Activated naive CD8-positive, alpha-beta T cell treated with anti-CD3 and anti-CD28 coated beads, Interleukin-2, amount 50 U/mL, for 16 hours (primary cell): ENCODE measurements at places on chromosomes 5 and 9.

- no peak for DNase-seq
Observed at GRCh38 chr5:150661086-150661485, at the start of gene MYOZ3. TSS of gene MYOZ3 (plus strand) at chr5:150661251. CDS start at chr5:150662942, 1,691 bp downstream.

DNA sequence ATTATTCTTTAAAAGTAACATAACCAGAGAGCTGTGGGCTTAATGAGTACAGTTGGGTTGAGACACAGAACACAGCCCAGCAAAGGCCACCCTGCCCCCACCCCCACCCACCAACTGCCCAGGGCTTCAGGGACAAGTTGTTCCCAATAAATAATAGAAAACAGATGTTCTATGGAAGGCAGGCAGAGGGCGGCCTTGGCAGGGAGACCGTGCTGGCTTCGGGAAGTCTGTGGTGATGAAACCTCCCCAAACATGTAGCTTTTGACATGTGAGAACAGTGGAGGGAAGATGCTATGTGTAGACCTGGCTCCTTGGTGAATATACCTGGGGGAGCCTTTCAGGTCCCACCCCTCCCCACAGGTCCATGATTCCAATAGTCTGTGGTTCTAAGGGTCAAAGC is 10.0 kb downstream of the TRAF1 start:
- no peak for DNase-seq

DNA sequence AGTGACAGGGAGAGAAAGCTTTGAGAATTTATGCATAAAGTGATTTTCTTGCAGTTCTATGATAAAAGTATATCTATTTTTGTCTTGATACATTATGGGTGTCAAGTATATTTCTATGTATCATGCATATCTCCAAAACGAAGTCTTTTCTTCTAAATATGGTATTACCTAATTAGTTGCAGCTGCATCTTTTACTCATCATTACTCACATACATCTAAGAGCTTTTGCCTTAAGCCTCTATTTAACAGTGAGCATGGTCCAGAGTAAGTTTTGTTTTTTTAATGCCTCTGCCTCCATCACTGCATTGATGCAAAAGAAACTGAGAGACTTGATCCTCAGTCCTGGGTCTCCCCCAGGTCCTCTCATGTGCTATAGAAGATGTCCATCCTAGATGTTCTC is 40.0 kb upstream of the SMC5 start:
- DNase-seq, result no peak

GRCh38 chr5:13244151-13244550 is 700.3 kb downstream of the DNAH5 start:
- DNase-seq, result no peak

GRCh38 chr9:111274737-111275136 is 55.3 kb downstream of the OR2K2 start:
- no peak for DNase-seq

GRCh38 chr5:150051657-150052195 is 34.6 kb downstream of the CSF1R start:
- DNase-seq, result no peak

GRCh38 chr9:38380872-38381534 is 11.5 kb upstream of the ALDH1B1 start:
- no peak for DNase-seq

- DNase-seq, result no peak
Observed at GRCh38 chr5:3509290-3509689, 86.3 kb upstream of the IRX1 start.

DNA sequence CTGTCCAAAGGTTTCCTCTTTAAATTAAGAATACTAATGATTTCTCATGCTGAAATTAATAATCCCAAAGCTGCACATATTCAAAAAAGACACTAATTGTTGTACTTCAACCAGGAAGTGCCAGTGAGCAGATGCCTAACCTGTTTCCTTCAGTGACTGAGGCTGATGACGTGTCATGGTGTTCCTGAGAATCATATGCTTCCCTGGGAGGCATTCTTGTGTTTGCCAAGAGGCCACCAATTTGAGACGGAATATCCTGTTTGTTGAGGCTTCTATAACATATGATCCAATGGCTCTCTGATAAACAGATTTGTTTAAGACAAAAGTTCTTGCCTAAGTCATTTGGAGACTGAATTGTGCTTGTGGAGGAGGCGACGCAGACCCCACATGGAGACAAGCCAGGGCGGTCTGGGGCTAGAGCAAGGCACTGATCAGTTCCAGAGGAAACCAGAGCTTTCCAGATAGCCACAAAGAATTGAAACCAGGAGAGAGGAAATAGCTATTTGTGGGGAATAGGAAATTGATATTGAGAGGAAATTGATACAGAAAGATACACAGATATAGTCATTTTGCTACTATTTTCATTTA is 66.4 kb upstream of the ZNF608 start:
- DNase-seq, result no peak

- DNase-seq, result no peak
Observed at GRCh38 chr9:112012026-112012902, 115.7 kb downstream of the UGCG start.

- DNase-seq, result no peak
Observed at GRCh38 chr5:73328640-73329039, 119.9 kb downstream of the FOXD1 start.

- no peak for DNase-seq
Observed at GRCh38 chr9:79215821-79216220, 355.9 kb upstream of the TLE4 start.

DNA sequence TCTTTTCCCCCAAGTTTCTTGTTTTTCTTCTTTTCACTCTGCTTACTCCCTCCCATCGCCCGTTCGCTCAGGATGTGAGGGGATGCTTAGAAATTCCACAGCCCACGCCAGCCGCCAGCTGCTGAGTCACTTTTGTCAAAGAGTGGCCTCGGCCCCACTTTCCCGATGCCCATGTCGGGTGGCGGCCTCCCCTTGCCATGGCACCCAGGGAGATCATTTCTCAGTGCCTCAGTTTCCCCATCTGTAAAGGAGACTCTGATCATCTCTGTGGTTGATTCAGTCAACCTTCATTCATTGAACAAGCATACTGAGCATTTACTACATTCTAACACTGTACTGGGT is 353 bp upstream of the PDGFRB start:
- DNase-seq, result no peak

DNA sequence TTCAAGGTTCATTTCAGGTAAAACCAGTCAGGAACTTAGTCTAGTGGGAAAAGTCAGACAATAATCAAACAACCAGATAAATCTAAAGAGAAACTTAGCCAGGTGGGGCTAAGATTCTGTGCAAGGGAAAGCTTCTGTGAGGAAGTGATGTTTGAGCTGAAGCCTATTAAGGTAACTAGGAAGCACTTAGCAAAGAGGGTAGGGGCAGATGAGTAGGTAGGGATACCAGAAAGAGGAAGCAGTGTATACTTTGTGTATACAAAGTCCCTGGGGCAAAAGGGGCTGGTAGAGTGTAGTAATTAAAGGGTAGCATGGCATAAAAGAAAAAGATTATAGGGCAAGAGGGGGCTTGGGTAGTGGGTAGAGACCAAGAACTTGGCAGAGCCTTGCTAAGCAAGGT is 3.6 kb upstream of the SPATA24 start:
- no peak for DNase-seq

- no peak for DNase-seq
Observed at GRCh38 chr9:32566770-32567169, 6.2 kb downstream of the NDUFB6 start.

DNA sequence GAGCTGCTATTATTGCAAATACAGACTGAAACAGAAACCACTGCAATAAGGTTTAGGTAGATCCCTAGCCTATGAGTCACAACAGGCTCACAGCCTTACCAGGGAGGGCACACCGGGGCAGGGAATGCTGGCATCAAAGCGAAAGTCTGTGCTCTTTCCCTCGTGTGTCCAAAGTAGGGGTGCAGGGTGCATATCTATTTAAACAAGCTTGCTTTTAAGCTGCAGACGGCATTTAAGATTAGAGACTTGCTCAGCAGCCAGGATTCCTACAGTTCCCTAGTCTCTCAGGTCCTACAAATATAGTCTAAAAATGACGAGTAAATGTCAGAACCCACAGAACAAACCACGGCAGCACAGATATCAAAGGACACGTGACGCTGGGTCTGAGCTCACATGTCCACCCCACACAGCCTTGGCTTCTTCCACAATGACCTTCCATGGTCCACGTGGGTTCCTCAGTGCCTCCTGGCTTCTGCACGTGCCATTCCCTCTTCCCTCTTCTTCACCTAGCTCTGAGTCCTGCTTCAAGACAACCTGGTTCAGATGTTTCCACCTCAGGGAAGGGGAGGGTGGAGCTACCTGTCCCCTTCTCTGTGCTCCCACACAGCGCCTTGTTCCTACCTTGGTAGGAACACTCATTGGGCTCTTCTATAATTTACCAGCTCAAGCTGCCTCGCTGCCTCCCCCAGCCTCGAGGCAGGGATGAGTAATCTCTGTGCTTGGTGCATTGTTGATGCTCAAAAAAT is 193.2 kb downstream of the MAPKAP1 start:
- no peak for DNase-seq

DNA sequence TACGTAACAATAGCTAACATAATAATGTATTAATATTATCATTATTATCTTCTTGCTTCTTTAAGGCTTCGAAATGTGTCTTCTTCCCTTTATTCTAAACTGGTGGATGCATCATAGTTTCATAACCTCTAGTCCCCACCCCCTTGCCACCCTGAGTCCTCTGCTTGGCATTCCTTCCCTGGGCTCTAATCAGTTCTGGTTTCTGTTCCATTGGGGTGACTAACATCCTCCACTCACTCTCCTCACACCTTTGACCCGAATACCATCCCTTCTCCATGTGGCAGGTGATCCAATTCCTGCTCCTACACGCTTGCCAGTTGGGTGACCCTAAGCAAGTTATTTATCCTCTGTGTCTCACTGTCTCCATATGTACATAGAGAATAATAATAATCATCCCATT is 286.1 kb downstream of the TRPM3 start:
- no peak for DNase-seq

GRCh38 chr5:77935506-77936364 is 159.6 kb upstream of the TBCA start:
- DNase-seq, result no peak

GRCh38 chr9:98781588-98782383 is 14.6 kb downstream of the ANKS6 start:
- DNase-seq, result no peak

- no peak for DNase-seq
Observed at GRCh38 chr5:55427157-55427556, 107.6 kb downstream of the PLPP1 start.

DNA sequence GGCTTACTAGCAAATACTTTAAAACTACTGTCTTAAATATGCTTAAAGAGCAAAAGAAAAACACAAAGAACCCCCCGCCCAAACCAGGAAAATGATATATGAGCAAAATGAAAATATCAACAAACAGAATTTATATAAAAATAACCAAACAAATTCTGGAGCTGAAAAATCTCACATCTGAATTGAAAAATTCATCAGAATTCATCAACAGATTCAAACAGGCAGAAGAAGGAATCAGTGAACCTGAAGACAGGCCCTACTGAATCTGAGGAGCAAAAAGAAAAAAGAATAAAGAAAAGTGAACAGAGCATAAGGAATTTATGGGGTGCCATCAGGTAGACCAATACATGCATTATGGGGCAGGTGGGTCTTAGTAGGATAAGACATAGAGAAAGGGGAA is 49.8 kb upstream of the SPTLC1 start:
- no peak for DNase-seq
